Fibroblast of lung (primary cell): ENCODE measurements at places on chromosomes 11 and 22. TPM values are rescaled to one million over a fixed set of nuclear protein-coding genes. Genes with fewer than 3 reads are reported as not detected.

Gene SCARF2
- 12.8 and 14.5 TPM in 2 replicates for total RNA-seq

- no peak for DNase-seq
Observed at GRCh38 chr11:3796801-3797328, 489 bp downstream of the NUP98 start.

DNA sequence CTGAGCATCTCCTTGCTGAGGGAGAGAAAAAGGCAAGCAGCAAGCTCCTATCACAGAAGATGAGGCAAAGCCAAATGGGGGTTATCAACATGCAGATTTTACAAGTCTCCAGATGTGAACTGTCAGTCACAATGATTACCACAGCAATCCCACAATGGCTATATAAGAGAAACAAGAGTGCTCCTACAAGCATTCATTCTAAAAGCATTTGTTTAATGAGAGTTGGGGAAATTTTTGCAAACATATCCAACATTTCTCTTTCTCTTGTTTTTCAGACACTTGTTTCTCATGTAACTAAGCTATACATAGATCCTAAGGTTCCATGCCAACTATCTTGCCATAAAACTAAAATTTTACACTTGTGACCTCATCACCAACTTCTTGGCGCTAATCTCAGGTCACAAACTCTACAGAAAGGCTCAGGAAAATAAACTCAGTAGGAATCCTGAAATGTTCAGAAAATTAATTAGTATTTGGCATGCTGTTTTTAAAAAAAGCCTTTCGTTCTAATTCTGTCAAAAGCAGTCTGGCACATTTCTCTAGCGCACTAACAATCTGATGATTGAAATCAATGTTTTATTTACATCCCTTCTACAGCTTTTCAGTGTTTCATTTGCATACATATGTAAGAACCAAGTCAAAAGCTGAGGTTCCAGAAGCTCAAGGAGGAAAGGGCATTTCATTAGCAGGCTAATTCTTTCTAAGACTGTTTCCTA lies 199.5 kb downstream of the TTC28 start:
- peak; percentile 49 for DNase-seq

- DNase-seq, result no peak
Observed at GRCh38 chr11:130574740-130575139, 126.3 kb downstream of the ADAMTS15 start.

Gene CATSPER1
- not detected in 2 replicates for total RNA-seq

DNA sequence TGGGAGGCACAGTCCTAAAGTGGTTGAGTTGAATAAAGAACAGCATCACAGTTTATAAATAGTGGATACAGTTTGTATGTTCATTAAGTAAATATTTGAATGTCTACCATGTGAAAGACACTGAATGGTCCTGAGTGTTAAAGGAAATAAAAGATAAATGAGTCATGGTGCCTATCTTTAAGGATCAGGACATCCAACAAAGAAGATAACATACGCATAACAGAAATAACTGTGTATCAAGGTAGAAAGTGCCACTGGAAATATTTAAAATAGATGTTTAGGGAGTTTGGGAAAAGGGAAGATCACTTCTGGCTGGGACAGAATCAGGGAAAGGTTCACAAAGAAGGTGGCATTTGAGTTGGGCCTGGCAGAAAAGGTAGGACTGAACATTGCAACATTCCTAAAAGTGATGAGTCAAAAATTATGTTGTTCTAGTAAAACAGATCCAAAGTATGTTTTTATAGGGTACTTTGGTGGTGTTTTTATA lies 41.5 kb downstream of the CSTPP1 start:
- peak; percentile 32 for DNase-seq

Gene PSMA1
- 136 and 165 TPM in 2 replicates for total RNA-seq

DNA sequence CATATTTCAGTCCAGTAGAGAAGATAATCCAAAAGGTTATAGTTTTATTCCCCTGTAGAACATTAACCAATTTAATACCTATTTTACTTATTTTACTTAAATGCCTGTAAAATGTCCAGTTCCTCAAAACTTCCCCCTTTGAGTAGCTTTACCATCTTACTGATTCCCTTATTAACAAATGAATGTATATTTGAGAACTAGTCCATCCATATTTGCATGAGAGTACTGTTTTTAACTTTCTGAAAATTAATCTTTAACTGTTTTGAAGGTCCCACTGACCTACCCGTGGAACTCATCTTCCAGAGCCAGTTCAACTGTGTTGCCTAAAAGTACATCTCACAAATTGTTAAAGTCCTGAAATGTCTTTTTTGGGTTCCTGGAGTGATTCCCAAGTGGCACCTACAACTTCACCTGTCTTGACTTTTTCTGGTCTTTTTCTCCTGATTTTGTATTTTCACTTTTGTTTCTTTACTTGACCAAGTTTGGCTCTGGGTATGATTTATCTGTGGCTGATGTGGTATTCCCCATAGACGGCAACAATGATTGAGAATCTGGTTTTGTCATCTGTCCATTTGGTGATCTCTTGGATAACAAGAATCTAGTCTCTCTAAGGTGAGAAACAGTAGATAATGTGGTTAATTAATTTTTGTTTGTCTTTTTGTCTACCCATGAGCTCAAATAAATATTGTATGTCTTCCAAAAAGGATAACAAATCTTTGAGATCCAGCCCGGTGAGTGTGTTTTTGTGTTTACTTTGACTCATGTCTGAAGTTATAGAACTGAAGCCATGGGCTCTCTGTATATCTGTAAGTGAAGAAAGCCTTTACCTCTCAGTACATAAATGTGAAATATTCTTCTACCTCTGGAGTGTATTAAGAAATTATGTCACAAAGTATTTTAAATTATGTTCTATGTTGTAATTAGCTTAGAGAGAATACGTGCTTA lies 174.2 kb downstream of the ETS1 start:
- no peak for DNase-seq

GRCh38 chr22:40504285-40505249 lies 132.0 kb downstream of the MRTFA start:
- no peak for DNase-seq

Gene MAPK8IP2
- total RNA-seq, result 0.17 and 0.26 TPM in 2 replicates

Gene MCHR1
- total RNA-seq, result 0.51 and 0.99 TPM in 2 replicates

DNA sequence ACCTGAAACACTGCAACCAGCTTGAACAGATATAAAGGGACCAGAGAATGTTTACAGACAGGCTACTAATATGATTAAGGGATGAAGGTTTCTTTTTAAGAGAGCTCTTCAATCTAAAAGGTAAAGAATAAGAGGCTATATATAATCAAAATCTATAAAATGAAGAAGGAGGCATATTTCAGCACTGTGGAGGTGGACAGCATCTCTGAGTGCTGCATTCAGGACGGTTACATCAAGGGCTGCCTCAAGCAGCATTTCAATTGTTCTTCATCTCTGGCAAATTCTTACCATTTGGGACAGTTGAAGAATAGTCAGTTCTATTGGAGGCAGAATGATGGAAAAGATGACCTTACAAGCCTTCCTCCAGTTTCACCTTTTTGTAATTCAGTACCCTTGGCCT lies 139.6 kb upstream of the LMO1 start:
- peak; percentile 21 for DNase-seq

Gene AIP
- 117 and 128 TPM in 2 replicates for total RNA-seq

- DNase-seq, result peak; percentile 98
Observed at GRCh38 chr11:36361901-36362391, 65.9 kb downstream of the PRR5L start.

DNA sequence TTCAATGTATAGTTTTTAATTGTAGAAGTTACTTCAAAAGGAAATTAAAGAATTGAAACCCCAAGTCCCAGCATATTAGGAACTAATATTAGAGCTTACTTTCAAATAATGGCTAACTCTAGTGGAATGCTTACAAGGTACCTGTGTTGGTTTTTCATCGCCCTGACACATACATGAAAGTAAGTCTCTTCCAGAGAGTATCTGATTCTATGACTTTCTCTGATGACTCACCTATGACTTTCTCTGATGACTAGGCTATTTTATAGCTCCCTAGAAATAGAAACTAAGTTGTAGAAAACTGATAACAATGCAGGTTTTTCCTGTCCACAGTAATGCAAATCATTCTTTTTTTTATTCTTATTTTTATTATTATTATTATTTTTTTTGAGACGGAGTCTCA lies 33.6 kb upstream of the MMP7 start:
- DNase-seq, result peak; percentile 84

Gene GGT1
- total RNA-seq, result 1.3 and 2.0 TPM in 2 replicates

DNA sequence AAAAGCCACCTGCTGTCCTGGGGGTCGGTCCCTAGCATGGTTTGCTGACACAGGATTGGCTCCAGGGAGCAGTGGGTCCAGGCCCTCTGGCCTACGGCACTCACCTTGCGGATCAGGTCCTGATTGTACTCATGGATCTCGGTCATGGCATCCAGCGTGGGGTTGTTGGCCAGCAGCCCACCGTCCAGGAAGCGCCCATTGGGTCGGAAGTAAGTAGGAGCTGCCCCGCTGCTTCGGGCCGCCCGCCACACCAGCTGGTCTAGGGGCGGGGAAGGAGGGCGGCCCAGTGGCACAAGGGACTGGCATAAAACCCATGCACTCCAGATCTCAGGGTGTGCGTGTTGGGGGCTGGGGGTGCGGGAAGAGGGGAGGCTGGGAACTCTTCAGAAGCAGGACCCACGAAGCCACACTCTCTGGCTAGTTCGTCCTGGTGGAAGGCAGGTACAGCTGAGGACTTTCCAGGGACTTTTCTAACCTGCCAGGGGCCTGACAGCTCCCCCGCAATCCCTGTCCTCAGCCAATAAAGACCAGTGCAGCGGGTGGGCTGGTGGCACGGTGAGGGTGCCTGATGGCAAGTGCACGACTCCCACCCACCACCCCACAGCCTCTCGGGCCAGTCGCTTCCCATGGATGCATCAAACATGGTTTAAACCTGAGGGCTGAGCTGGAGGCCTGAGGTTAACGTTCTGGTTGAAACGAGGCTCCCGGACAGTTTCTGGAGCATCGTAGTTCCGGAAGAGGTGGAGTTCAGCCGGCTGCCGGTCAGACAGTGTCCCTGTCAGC lies 5.1 kb upstream of the BAIAP2L2 start:
- DNase-seq, result no peak

GRCh38 chr22:20108757-20109230 lies 7.1 kb upstream of the RANBP1 start:
- no peak for DNase-seq

Gene OR9Q1
- total RNA-seq, result not detected in 2 replicates

DNA sequence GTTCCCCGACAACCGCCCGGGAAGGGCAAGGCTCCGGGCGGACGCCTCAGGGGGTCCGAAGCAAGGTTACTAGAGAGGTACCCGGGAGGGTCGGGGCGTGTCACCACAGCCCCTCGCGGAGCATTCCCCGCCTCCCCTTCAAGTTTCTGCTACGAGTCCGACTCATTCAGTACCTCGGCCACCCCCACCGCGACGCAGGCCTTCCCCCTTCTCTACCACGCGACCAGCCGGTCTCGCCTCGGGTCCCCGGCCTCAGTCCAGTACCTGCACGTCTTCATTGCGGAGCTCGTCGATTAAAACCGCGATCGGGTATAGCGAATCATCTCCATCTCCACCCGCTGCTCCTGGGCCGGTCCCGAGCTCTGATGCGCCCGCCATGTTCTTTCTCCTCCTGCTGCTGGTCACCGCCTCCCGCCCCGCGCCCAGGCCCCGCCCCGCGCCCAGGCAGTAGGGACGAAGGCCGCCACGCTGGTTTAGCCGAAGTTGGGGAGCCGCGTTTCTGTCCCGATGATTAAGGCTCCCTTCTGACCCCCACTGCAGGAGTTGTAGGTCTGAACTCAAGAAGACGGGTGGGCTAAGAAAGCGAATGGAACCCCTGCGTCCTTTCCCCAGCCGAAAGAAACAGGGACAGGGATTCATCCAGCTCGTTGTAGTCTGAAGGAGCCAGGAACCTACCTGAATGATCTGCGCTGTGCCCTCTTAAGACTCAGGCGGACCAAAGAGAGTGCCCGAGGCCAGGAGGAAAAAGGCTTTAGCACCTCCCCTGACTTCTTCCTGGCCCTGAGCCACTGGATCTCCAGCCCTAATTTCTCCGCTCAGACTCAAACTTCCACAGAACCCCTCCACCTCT lies at the start of gene PPP2R1B:
TSS of gene PPP2R1B (minus strand) at position 406 of the 850 bp plus-strand sequence. CDS start at position 378, 28 bp downstream.
- DNase-seq, result peak; percentile 62

GRCh38 chr22:42962295-42963230 lies 52.4 kb downstream of the PACSIN2 start:
- peak; percentile 39 for DNase-seq

DNA sequence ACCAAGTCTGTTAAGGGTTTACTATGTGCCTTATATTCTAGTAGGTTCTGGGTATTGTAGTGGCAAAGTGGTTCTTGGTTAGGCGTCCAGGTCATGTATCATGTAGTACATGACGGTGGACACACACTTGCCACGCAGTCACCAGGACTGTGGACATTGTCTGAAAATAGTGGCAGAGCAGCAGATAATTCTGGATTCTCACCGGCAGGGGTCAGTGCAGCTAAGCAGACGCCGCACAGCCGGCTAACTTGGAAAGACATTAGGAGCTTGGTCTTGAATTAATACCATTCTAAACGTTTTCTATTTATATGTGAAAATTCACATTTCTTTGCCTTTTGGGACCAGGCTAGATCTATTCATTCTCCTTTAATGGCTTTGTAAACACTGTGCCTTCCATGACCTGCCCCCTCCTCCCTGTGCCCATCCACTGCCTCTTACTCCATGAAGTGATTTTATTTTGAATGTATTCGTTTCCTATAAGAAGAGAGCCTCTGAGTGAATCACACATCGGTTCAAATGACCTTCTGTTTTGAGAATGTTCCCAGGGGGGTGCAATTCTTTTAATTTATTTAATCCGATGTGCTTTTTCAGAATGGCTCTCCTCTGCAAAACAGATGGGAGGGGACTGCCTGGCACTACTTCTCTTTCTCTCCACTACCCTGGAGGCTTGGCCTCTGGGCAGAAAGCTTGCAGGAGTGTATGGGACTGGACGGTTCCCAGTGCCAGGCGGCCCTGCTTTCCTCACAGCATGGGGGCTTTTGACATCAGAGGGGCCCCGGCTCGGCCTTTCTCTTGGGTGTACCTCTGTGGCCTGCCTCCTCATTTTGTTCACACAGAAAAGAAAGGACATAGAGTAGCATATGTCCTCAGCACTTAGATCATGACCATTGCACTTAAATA lies 378.0 kb downstream of the NTM start:
- peak; percentile 68 for DNase-seq

Gene MUC2
- not detected in 2 replicates for total RNA-seq

Gene BSCL2
- 37.8 and 62.1 TPM in 2 replicates for total RNA-seq

DNA sequence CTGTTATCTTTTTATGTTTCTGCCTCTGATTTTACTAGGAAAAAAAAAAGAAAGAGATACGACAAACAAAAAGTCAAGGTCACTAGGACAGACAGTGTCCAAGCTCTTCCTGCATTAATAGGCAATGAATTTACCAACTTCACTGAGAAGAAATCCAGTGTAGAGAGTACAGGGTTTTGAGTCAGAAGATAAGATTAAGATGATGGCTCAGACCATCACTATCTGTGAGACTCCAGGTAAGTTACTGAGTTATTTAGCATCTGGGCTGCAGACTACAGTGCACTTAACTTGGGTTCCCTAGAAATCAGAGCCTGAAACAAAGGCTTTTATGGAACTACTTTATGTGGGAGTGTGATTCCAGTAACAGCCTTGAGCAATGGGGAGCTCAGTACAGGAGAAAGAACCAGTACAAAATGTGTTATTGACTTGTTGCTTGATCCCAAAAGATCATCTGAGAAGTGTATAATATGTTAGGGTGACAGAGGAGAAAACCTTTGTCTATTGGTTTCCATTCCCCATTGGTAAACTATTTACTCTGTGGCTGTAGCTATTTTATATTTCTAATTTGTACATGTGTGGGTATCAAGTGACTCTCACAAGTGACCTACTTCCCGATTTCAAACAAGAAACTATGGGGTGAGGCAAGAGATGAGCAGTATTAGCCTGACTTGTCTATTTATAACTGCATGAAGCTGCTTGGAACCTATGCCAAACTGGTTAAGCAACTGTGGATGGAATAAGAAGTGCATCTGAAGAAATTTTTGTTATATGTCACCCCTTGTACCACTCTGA lies 395.8 kb downstream of the RAB38 start:
- no peak for DNase-seq
